ENCODE measurements at places on chromosomes 5 and 9.

GRCh38 chr5:137195483-137195882 is 303.6 kb downstream of the SPOCK1 start:
- no peak for DNase-seq

DNA sequence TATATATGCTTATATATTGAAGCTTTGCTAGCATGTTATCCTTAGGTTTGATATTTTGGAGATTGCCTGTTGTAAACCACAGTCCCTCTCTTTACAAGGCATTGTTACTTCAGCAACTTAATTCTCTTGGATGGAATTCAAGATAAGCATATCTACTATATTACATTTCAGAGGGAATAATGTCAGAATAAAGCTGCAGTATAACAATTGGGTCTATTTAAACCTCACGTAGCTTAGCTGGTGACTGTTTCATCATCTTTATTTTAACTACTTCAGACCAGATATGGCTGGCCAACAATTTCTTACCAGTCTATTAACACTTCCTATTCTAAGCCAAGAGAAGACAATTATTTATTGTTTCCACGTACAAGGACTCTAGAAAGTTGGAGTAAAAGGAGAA is 27.1 kb downstream of the ZCCHC10 start:
- no peak for DNase-seq

DNA sequence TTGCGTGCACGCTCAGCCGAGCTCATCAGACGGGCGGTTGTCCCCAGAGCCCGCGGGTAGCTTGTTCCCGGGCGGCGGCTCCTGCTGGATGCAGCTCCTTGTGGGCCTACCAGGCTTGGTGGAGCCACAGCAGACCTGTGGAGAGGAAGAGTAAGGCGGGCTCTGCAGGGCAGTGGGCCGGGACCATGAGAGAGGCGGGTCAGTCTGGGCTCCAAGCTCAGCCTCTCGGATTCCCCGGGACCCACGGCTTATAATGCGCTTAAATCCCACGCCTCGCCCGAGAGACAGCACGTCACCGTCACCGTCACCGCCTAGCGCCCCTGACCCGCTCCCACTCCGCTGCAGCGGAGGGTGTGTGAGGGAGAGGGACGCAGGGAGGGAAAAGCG is 1.9 kb upstream of the ANKRD18A start:
- DNase-seq: no peak

- DNase-seq: no peak
Observed at GRCh38 chr5:168667301-168667840, 88.2 kb upstream of the PANK3 start.

Data from activated CD8-positive, alpha-beta memory T cell treated with anti-CD3 and anti-CD28 coated beads for 4 hours (primary cell).